ENCODE measurements at places on chromosomes 4 and X. TPM values are rescaled to one million over a fixed set of nuclear protein-coding genes. Genes with fewer than 3 reads are reported as not detected.

The AMELX gene
- not detected for total RNA-seq

The RAB41 gene
- not detected for total RNA-seq

The VCX3A gene
- total RNA-seq, result not detected

The PKD2 gene
- 63.2 TPM for total RNA-seq

The RHOH gene
- 1.2 TPM for total RNA-seq

The GLRA3 gene
- not detected for total RNA-seq

The NKX6-1 gene
- 0.11 TPM for total RNA-seq

The PLP1 gene
- not detected for total RNA-seq

The ELF2 gene
- total RNA-seq, result 71.1 TPM

The PAQR3 gene
- total RNA-seq, result 11.4 TPM

The F8 gene
- total RNA-seq, result 2.6 TPM

The TMPRSS11E gene
- total RNA-seq, result 2.7 TPM

The CPLX1 gene
- total RNA-seq, result not detected

The PNCK gene
- total RNA-seq, result 5.1 TPM

The TRAM1L1 gene
- total RNA-seq, result 6.3 TPM

The MAGEC2 gene
- not detected for total RNA-seq

The SPARCL1 gene
- not detected for total RNA-seq

The SNCA gene
- total RNA-seq, result 0.11 TPM

The HERC5 gene
- 0.33 TPM for total RNA-seq

The NAP1L2 gene
- total RNA-seq, result not detected

The SSX2 gene
- not detected for total RNA-seq

The PHOX2B gene
- total RNA-seq, result not detected

The CENPE gene
- total RNA-seq, result 4.2 TPM

The PSAPL1 gene
- total RNA-seq, result not detected

The COL4A5 gene
- total RNA-seq, result 282 TPM

The IQSEC2 gene
- total RNA-seq, result 7.9 TPM

The TKTL1 gene
- not detected for total RNA-seq

The ITM2A gene
- 0.33 TPM for total RNA-seq

The BTK gene
- not detected for total RNA-seq

The PAGE1 gene
- total RNA-seq, result not detected

The PGAM4 gene
- total RNA-seq, result not detected

The RAP1GDS1 gene
- 33.6 TPM for total RNA-seq

The HSFX4 gene
- not detected for total RNA-seq

The SLC16A2 gene
- 5.5 TPM for total RNA-seq

The ANKRD50 gene
- total RNA-seq, result 33.3 TPM

The PRDM8 gene
- total RNA-seq, result not detected

The UNC5C gene
- not detected for total RNA-seq

The C4orf50 gene
- under 0.01 TPM for total RNA-seq

The GRIA3 gene
- not detected for total RNA-seq

The PCDH18 gene
- 0.87 TPM for total RNA-seq

The BLTP1 gene
- 95.0 TPM for total RNA-seq

The GAGE2A gene
- total RNA-seq, result not detected

The TRIM60 gene
- total RNA-seq, result not detected

The MPP1 gene
- 9.2 TPM for total RNA-seq

The ETDA gene
- not detected for total RNA-seq

The HTN3 gene
- not detected for total RNA-seq

The ENAM gene
- total RNA-seq, result not detected

The MAML3 gene
- total RNA-seq, result 1.2 TPM

The NAA11 gene
- total RNA-seq, result not detected

The FATE1 gene
- not detected for total RNA-seq

The SPATA4 gene
- not detected for total RNA-seq

The PTTG2 gene
- not detected for total RNA-seq

The DKK2 gene
- total RNA-seq, result 20.0 TPM

The MOB1B gene
- total RNA-seq, result 10.0 TPM
